ENCODE measurements at places on chromosomes 1 and 21.

DNA sequence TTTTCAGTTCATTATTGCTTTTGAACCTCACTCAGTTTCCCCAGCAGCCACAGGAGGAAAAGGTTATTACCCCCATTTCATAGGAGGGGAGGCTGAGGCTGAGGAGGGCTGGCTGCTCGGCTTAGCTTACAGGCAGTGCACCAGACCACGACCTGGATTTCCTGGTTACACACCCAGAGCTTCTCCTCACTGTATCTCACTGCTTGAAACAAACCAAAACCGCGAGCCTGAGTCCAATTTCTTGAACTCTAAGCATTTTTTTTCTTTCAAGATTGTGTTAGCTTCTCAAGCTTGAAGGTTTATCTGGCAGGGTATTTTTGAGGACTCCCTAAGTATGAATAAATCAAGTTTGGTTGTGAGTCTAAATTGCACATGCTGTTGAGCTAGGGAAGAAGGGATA is 188.9 kb upstream of the EDN2 start:
- no peak for DNase-seq

GRCh38 chr21:29155118-29155932 is 24.9 kb downstream of the MAP3K7CL start:
- DNase-seq = no peak

GRCh38 chr1:205287076-205287475 is 34.5 kb downstream of the NUAK2 start:
- DNase-seq = no peak

GRCh38 chr1:188489336-188490112 is 1660.8 kb downstream of the PLA2G4A start:
- no peak for DNase-seq

DNA sequence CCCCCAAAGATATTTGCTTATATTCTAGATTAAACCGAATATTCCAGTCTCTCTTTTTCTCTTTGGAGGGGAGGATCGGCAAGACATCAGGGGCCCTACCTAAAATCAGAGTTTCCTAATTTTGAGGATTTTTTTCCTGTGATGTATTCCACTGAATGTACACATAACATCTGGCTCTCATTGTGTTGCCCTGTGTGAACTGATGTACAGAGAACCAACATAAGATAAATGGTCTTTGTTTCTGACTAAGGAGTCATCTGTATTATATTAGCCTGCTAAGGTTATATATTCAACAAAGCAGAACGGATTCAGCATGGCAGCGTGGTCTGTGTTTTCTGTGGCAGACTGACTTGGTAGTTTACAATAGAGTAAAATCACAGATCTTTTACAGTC is 114.8 kb upstream of the NCAM2 start:
- DNase-seq = no peak

DNA sequence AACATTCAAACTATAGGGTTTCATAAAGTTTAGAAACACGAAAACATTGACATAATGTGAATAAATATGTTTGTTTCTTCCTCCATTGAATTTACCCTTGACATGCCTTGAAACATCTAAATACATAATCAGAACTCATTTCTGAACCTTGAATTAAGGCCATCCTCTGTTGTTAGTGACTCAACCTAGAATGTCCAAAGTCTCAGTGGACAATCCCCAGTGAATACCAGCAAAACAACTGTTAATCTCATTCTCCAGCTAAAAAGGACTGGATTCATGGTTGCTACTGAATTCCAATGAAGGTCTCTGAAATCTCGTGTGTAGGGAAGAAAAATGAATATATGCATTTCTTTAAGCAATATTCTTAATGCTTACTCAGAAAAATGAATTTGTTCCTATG is at the start of gene OR2L2:
OR2L2 (plus strand) TSS at position 301 of the 400 bp plus-strand sequence. CDS start 8,198 bp downstream, outside the sequence.
- no peak for DNase-seq

DNA sequence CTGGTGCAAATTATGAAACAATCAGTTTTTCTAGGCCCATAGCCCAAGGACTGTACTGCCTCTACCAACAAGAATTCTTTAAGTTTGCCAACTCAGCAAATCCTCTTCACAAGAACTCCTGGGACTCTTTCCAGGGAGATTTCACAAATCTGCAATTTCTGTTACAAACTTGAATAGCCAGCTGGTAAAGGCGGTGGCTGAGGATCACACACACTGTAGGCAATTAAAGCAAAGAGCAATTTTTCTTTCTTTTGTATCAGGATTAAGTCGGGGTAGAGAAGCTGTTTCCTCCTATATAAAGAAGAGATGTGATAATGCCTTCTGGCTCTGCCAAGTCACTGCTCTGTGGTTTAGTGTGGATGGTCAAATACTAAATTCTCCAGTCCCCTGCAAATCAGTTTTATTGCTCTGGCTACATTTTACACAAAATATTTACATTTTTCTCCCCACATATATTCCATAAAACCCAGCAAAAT is 1.7 kb downstream of the ALDH9A1 start:
- peak; percentile 59 for DNase-seq
